ENCODE measurements at places on chromosomes 5 and 9.

DNA sequence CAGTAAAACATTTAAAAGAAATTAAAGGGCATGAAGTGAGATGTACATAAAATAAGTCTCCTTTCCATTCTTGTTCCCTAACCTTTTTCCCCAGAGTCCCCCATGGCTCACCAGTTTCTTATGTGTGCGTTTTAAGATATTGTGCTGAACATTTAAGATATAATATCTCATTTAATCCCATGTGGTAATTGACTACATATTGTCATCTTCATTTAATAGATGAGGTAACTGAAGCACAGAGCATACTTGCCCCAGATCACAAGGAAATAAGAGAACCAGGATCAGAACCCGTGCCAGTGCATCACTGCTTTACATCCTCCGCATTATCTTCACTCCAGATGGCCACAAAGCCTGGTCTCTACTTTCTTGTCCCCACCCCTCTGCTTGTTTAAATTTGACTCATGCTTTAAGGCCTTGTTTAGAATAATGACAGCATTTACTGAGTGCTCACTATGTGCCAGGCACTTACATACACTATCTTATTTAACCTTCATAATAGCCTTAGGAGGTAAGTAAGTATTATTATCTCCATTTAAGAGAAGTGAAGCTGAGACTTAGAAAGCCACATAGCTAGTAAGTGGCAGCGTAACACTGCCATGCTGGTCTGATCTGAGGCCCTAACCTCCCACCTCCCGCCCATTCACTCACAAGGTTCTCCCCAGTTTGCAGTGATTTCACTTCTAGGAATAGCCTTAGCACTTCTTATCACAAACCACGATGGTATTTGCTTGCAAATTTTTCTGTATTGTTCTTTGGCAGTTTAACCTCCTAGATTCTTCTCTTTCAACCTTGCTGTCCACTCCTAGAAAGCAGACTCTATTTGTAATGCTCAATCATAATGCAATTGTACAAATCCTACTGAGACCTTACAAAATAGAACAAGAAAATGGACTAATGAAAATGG is 78.4 kb upstream of the IL6ST start:
- no peak for DNase-seq

- DNase-seq, result no peak
Measured at GRCh38 chr5:150879358-150879757, 25.4 kb downstream of the ZNF300 start.

DNA sequence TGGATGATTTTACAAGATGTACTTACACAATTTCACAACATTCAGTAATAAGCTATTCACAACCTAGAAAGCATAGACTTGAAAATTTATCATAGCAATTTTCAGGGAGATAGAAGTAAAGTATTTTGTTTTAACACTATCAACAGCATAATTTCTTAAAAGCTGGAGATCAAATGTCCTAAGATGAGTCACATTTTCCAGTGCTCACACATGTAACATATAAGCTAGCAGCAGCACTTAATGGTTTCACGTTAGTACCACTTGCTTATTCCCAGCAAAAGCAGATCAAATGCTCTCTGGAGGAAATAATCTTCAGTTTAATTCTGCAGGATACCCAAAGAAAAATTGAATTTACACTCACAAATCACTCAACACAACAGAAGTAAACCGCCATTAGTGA is 6.5 kb downstream of the OR13C8 start:
- DNase-seq, result no peak

DNA sequence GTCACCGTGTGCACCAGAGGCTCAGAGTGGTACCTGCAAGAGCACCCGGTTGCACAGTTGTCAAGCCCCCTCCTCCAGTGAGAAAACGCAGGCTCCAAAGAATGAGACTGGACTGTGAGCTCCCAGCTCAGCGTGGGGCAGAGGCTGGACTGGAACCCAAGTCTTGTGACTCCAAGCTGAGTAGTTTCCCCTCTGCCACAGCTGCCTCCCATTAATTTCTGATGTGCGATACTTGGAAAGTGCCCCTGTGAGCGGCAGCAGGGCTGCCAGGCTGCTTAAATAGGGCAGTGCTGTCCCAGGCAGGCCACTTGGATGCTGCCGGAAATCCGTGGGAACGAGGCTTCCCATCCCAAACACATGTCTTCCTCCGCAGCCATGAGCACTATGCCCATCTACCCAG is 62.2 kb upstream of the ANGPTL2 start:
- no peak for DNase-seq

GRCh38 chr9:133980864-133981588 is 11.1 kb downstream of the VAV2 start:
- DNase-seq, result no peak

DNA sequence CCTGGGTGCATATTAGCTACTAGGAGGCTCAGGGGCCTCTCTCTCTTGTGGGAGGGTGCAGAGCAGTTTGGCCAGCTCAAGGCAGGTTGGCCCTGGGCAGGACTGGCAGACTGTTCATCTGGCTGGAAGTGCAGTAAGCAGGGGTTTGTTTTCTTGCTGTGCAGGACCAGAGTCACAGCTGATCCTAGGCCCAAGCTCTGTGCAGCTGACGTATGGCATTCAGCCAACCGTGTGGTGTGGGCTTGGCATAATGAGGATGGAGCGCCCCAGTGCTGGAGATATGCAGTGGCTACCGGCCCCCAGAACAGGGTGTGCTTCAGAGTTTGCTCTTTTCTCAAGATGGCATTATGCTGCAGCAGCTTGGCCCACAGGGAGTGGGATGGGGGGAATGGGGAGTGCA is 31.0 kb upstream of the PHF24 start:
- DNase-seq, result no peak
